ENCODE measurements at places on chromosomes 3 and 15.

DNA sequence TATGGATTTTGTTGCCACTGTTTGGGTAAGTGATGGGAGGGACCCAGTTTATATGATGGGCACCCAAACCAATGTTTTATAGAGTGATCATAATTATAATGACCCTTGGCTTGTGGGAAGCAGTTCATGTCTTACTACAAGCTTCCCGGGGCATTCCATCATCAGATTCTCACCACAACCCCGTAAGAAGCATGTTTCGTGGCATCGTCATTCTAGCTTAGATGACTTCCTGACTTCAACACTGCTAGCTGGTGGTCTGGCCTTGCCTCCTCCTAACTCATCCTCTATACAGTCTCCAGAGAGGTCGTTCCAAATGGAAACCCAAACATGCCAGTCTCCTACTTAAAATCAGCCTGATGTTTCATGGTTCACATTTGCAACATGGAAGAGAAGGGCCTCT lies 226.9 kb downstream of the ADAMTS9 start:
- DNase-seq: no peak

DNA sequence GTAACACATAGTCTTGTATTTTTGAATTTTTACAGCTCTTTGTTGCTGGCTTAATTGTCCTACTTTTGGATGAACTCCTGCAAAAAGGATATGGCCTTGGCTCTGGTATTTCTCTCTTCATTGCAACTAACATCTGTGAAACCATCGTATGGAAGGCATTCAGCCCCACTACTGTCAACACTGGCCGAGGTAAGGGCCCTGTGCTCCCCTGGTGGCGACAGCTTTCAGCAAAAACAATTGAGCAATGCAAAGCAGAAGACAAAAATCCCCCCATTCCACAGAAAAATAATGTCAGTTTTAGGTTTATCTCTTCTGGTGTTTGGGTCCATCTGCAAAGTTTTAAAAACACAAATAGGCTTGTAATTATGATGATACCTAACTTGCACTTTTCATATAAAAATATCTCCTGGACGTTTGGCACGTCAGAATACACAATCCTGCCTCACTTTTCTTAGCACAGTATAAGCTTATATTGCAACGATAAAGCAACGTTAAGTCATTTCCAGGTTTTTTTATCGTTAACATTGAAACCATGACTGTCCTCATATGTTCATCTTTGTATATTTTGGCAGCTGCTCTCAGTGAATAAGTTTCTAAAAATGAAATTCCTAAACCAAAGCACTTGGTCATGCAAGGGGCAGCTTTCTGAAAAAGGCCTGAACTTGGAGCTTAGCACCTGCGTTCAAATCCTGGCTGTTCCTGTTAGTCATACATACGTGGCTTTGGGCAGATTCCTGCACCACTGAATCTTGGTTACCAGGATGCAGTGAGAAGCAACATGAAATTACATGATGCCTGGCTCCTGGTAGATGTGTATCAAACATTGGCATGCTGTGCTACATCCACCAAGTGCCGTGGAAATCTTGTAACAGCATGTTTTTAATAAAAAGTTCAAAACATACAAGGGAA lies 8.5 kb downstream of the SEC61A1 start:
- no peak for DNase-seq

DNA sequence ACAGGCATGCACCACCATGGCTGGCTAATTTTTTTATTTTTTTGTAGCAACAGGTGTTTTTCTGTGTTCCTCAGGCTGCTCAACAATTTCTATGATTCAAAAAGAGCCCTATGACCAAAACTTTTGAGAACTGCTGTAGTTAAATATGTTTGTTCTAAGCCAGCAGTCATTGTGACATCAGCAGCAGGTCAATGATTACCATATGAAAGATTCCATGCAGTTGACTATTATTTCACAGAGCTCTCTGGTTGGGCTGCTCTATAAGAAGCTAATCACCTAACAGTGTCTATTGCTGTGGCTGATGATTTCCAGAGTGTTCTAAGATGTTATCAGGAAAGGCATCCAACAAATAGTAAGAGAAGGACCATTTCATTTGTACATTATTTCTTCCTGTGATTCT lies at the start of gene CCDC54:
Gene CCDC54 (plus strand): TSS at position 289 of the 400 bp plus-strand sequence. CDS start 149 bp downstream, outside the sequence.
- DNase-seq: no peak

DNA sequence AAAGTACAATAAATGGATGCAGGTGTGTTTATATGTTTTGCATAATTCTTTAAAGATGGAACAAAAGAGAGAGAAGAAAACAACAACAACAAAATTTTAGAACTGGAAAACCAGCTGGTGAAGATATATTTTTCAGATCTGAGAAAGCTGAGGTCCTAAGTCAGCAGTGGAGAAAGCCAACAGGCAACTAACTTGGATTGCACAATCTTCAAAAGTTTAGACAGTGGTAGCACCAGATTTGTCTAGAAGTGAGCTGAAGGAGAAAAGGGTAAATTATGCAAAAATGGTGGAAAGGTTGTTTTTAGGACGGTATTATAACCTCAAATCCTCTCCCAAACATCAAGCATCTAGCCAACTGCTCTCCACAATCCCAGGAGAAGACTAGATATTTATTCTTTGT lies 17.0 kb downstream of the FGF12 start:
- DNase-seq: no peak

DNA sequence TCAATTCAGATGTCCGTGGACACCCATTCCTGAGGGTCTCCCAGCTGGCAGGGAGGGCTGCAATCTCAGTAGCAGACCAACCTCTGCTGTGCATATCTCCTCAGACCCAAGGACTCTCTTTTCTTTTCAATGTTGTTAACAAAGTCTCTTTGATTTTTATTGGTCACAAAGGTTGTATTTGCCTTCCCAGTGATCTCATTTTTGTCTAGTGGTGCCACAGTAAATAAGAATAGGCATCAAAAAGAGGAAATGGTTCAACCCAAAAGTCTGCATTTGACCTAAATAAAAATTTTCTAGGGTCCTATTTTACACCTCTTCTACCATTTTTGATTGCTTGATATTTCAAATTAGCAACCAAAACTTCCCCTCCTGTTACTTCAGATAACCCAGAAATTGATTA lies 225.9 kb downstream of the CDIN1 start:
- no peak for DNase-seq

DNA sequence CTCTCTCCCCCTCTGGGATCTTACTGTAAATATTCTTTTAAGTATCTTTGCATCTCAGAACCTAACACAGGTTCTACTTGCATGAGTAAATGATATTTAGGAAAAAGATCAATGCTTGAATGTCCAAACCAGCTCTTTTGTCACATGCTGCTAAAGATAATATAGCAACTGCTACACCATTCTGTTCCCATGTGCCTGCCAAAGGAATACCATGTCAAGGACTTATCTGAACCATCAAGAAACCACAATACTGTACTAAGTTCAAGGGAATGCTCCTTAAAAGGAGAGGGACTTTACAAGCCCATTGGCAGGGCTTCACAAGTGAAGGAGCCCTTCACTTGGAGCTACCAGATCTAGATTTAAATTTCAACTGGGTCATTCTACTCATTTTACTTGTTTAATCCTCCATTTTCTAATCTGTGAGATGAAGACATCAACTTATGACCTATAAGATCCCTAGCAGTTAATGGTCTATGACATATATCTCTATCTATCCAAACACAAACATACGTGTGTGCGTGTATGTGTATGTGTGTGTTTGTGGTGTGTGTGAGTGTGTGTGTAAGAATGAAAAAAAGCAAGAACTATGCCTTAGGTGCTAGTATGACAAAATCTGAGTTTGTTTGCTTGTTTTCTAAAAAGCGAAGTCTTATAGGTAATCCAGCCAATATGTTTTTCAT lies 13.0 kb upstream of the SEC62 start:
- DNase-seq: no peak

DNA sequence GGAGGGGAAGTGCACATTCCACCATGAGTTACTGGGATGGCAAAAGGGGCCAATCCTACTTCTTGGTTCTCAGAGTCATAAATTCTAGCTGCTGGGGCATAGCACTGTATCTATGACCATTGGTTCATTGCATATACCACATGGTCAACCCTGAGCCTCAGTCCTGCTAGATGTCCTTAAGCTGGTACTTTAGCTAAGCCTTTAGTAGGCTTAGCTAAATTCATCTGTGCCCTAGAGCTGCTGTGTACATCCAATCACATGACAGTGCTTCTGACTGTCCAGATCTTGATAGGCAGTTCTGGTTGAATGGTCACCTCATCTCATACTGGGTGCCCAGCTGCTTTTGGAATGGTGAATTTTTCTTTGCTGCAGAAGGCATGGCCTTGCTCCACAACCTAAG lies 8.2 kb downstream of the NDUFB4 start:
- no peak for DNase-seq

DNA sequence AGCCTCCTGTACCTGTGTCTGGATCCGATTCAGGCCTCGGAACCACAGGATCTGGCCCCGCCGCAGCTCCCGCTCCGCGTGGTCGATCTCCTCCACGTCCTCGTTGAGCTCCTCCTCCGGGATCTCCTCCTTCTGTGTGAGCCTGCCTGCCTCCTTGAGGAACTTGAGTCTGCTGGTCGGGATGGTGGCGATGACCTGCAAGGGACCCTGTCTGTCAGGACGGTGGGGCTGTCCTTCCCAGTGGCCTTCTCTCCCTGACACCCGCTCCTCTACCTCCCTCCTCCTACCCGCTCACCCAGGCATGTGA lies 17.2 kb upstream of the SEC13 start:
- no peak for DNase-seq

- DNase-seq: no peak
These were observed 31.0 kb downstream of the TMOD2 start for GRCh38 chr15:51782357-51782896.
